ENCODE measurements at places on chromosomes 6 and 20.

GRCh38 chr20:32354592-32355416 lies 3.3 kb upstream of the ASXL1 start:
- no peak for DNase-seq

GRCh38 chr6:70210462-70210861 lies 92.4 kb downstream of the COL9A1 start:
- no peak for DNase-seq

- DNase-seq = no peak
Observed at GRCh38 chr6:13407368-13407708, 79.0 kb upstream of the TBC1D7 start.

DNA sequence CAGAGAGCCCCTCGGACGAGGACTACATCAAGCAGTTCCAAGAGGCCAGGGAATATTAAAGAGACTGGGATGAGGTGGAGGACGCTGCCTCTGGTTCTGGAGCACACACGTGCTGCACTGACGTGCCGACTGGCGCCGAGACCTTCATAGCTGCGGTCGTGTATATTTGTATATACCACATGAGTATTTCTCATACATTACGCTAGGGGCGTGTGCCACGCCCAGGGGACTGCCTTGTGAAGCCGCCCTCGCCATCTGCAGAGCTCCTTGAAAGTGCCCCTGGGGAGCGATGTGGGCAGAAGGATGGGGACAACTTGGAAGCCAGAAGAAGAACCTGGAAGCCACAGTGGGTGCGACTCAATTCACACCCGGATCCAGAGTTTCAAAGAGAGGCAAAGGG lies 78.3 kb downstream of the ISM1 start:
- no peak for DNase-seq

GRCh38 chr6:38221251-38221650 lies 401.7 kb downstream of the ZFAND3 start:
- DNase-seq = no peak

DNA sequence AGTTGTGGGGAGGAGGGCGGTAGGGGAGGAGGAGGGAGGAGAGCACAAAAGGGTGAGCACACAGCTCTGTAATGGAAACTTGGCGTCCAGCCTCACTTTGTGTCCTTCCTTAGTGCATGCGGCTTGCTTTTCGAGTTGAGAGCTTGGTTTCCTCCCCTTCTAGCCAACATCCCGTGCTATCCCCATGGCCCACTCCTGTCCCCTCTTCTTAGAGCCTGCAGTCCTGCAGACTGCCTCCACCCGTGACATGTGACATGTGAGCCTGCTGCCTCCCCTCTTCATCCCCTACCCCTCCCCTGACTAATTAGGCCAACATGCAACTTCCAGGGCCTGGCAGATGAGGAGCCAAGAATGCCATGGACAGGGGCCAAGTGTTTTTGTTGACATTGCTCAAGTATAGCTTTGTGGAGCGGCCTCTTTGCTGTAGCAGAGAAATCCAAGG lies 63.2 kb downstream of the SLC24A3 start:
- DNase-seq = no peak

- no peak for DNase-seq
Observed at GRCh38 chr6:44120692-44121443, 6.4 kb downstream of the MRPL14 start.

- no peak for DNase-seq
Observed at GRCh38 chr6:89047473-89047872, 33.1 kb upstream of the PNRC1 start.

DNA sequence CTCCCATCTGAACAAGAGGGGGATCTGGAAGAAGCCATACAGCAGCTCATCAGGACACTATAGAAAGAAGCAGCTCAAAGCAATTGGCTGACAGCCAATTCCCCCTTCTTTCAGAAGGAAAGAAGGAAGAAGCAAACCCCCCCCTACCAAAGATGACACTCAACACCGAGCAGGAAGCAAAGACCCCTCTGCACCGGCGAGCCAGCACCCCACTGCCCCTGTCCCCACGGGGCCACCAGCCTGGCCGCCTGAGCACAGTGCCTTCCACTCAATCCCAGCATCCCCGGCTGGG lies 1.2 kb downstream of the REM1 start:
- no peak for DNase-seq

DNA sequence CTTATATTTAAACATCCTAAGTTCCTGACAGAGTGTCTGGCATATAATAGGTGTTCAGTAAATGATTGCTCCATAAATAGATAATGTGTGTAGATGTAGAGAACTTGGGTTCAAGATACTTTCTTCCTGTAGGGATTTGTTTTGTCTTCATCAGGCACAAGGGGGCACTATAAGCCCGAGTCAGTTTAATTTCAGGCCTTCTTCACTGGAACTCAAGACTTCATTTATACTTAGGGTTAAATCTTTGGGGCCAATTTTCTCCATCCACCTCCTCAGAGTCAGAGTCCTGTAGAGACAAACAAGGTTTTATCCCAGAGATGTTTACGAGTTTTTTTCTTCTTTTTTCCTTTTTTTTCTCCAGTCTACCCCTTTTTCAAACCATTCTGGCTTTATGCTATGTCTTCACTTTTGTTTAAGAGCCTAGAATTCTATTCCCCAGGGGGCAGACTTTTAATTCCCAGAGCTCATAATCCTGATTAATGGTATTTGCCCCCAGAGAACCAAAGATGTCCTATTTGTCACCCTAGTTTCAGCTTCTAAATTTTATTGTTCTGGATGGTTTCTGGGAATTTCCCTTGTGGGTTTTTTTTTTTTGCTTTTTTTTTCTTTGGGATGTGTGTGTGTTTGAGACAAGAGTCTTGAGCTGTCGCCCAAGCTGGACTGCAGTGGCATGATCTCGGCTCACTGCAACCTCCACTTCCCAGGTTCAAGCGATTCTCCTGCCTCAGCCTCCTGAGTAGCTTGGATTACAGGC lies 88.4 kb downstream of the HFE start:
- DNase-seq = no peak

GRCh38 chr20:56503916-56504315 lies 20.6 kb upstream of the FAM209A start:
- no peak for DNase-seq

GRCh38 chr6:110495949-110496348 lies 19.5 kb upstream of the SLC22A16 start:
- DNase-seq = no peak

- DNase-seq = peak; percentile 7
Observed at GRCh38 chr6:127515234-127515793, 3.8 kb downstream of the MTCL3 start.

DNA sequence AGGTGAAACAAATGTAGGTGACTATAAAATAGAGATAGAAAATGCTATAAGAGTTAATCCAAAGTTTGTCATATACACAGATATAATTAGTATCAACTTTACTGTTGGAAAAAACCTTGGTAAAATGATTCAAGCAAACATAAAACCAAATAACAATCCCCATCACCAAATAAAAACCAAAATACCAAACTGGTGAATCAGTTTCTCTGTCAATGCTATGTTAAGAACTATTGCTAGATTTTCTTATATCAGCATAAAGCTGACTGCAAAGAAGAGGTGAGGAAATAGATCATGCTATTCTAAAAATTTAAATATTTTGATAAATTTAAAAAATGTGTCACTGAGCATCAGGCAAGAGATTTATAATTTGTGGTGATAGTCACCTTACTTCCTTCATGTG lies 658.4 kb downstream of the PHF3 start:
- DNase-seq = no peak

DNA sequence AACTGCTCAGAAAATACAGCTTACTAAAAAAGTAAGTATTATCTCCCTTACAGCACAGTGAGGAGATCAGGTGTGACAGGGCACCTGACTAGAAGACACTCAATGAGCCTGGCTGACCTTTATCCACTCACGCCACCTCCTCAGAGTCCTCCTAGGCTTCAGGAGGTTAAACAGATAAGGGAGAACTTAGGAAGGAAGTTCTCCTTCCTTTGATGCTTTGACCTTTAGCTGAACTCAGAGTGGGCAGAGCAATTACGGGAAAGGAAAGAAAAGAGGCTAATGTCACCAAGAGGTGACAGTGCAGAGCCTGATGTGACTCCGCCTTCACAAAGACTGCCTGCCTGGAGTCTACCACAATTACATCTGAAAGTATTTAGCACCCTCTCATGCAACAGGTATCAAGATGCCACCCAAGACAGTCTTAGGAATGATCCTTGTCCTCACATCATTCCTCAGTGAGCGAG lies 36.7 kb downstream of the MAN1A1 start:
- no peak for DNase-seq

DNA sequence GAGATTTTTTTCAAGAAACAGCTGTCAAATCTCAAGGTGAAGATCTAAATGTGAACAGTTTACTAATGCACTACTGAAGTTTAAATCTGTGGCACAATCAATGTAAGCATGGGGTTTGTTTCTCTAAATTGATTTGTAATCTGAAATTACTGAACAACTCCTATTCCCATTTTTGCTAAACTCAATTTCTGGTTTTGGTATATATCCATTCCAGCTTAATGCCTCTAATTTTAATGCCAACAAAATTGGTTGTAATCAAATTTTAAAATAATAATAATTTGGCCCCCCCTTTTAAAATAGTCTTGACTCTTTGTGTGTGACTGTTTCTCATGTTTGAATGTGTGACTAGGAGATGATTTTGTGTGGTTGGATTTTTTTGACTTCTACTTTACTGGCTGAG lies 4.0 kb downstream of the PNRC1 start:
- DNase-seq = no peak

GRCh38 chr6:142184307-142184706 lies 37.2 kb downstream of the VTA1 start:
- no peak for DNase-seq

GRCh38 chr6:13885601-13886000 lies 39.2 kb upstream of the RNF182 start:
- DNase-seq = no peak

All from stimulated activated CD4-positive, alpha-beta T cell treated with anti-CD3 and anti-CD28 coated beads, Interleukin-4, amount 100 ng/mL, for 48 hours (primary cell).